ENCODE measurements at places on chromosomes 1 and 21.

DNA sequence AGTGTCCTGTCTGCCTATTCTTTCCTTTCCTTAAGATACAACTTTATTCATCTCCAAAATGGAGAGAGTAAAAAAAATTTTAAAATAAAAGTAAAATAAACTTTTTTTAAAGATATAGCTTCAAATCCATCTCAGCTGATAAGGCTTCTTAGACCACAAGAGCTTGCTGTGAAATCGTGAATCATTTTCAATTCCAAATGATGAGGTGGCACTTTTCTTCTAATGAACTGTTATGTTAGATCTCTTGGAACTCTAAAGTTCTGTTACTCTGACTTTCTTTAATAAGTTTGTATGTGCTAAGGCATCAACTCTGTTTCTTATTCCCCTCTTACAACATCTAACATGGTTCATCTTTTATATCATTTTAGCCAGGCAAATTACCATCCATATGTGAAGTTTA, 4.5 kb downstream of the SH3GLB1 start:
- DNase-seq = no peak

- DNase-seq = peak; percentile 70
Observed at GRCh38 chr1:149962039-149962647, 25.5 kb upstream of the MTMR11 start.

DNA sequence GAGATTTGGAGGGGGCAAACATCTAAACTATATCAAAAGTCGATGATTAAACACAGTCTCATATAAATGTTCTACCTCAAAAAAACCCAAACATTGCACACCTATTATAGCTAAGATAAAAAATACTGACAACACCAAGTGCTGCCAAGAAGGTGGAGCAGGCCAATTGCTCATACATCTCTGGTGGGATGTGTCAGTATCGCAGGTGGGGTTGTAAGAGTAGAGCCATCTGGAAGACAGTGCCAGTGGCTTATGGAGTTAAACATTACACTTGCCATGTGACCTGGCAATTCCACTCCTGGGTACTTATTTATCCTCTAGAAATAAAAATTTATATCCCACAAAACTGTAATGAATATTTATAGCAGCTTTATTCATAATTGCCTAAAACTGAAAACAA, 213.4 kb downstream of the DISC1 start:
- no peak for DNase-seq

DNA sequence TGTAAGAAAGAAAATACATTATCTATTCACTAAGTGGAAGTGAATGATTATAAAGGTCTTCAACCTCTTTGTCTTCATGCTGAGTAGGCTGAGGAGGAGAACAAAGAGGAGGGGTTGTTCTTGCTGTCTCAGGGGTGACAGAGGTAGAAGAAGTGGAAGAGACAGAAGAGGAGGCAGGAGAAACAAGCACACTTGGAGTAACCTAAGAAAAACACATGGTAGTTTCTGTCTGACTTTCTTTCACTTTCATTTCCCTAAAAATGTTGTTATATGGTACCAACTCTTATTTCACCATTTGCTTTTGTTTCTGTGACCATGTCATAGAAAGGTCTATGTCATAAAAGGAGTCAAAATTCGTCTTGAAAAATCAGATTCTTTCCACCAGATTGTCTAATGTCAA, 696.6 kb upstream of the BRINP3 start:
- no peak for DNase-seq

- DNase-seq = no peak
Observed at GRCh38 chr1:215543806-215544205, 23.3 kb upstream of the KCTD3 start.

DNA sequence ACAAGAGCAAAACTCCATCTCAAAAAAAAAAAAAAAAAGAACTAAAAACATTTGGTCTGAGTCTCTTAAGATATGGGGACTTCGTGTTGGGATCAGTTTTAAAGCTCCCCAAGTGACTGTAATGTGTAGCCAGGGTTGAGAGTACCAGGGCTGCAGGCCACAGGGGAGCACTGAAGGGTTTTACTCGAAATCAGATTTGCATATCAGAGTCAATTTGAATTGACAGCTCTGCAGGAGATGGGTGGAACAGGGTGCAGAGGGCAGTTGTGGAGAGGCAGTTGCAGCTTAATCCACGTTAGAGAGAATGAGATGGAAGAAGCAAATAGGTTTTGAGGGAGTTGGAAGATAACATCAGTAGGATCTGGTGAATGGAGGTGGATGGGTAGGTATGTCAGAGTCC, 20.6 kb upstream of the ELOA start:
- no peak for DNase-seq

DNA sequence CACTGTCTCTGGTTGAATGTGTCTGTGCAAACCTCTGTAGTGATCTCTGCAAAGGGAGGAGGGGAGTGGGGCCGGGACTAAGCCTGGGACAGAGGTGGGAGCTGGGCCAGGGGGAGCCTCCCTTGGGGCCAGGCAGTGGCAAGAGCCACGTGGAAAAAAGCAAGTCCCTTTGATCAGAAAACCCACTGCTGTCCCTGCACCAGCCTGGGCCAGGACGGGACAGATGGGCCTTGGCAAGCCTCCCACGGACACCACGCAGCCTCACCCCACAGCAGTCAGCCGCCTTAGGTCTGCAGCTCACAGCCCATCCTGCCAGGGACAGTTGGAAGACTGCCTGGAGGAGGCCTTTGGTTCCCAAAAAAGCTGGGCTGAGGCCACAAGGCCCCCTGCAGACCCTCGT, 11.7 kb upstream of the TRAPPC10 start:
- DNase-seq = no peak

GRCh38 chr1:41588334-41588875, 103.9 kb upstream of the EDN2 start:
- no peak for DNase-seq

GRCh38 chr1:68339505-68339904, 107.2 kb upstream of the WLS start:
- DNase-seq = no peak

- DNase-seq = peak; percentile 1
Observed at GRCh38 chr1:63368131-63368530, 704 bp downstream of the ALG6 start.

DNA sequence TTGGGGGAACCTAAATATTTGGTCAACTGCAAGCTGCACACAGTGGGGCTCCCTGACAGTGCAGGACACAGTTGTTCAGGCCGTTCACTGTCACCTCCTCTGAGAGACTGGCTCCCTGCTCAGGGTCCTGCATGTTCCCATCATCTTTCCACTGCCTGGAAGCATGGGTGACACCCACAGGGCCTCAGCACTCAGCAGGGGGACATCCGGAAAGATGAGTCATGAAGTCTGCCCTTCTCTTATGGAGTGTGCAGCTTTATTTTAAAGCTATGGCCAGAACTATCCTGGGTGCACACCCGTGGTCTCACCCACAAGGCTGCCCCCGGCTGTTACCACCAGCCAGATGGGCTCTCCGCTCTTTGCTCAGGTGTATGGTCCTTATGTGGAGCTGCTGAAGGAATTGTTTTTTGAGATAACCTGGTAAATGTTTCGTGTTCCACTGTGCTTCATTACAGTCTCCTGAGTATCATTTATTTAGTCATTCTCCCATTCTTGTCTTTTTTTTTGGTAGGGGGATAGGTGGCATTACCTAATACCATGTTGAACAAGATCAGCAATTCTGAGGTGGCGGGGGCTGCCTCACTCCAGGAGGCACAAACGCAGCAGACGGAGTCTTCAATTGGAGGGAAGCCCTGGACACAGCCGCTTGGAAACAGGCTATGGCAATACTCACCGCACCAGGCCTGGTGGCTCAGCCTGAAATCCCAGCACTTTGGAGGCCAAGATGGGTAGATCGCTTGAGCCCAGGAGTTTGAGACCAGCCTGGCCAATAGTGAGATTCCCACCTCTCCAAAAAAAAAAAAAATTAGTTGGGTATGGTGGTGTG, 14.3 kb downstream of the TRIM11 start:
- DNase-seq = no peak

- DNase-seq = no peak
Observed at GRCh38 chr1:15963363-15963967, 12.4 kb downstream of the ZBTB17 start.

GRCh38 chr21:34018185-34018584, 55.2 kb upstream of the MRPS6 start:
- DNase-seq = no peak
